Activated naive CD8-positive, alpha-beta T cell treated with anti-CD3 and anti-CD28 coated beads, Interleukin-2, amount 50 U/mL, for 24 hours (primary cell): ENCODE measurements at places on chromosomes 2 and 18.

- H3K4me1 ChIP-seq: no peaks in the 10 kb centered on the region
- H3K4me3 ChIP-seq: no peak overlapping the region
- H3K27ac ChIP-seq: no peak overlapping the region
- no peaks in the 10 kb centered on the region for H3K36me3 ChIP-seq
- H3K27me3 ChIP-seq: no peaks in the 10 kb centered on the region
These were observed 1517.5 kb upstream of the PIK3C3 start for GRCh38 chr18:40437517-40437916.

- no peak overlapping the region for H3K4me3 ChIP-seq
- H3K4me1 ChIP-seq: no peaks in the 10 kb centered on the region
- no peaks in the 10 kb centered on the region for H3K36me3 ChIP-seq
These were observed 9.3 kb upstream of the LRATD1 start for GRCh38 chr2:14623237-14623636.

- H3K36me3 ChIP-seq: no peaks in the 10 kb centered on the region
- no peak overlapping the region for H3K4me3 ChIP-seq
- H3K4me1 ChIP-seq: no peaks in the 10 kb centered on the region
These were observed 189.3 kb upstream of the FSHR start for GRCh38 chr2:49343638-49344037.

- peaks cover 39% of the 10 kb centered on the region for H3K4me1 ChIP-seq
- H3K27ac ChIP-seq: no peak overlapping the region
- H3K27me3 ChIP-seq: no peaks in the 10 kb centered on the region
- no peak overlapping the region for H3K4me3 ChIP-seq
- no peak for DNase-seq
These were observed 65.3 kb upstream of the EPB41L5 start for GRCh38 chr2:119947535-119947934.

- no peak for DNase-seq
- no peak overlapping the region for H3K27ac ChIP-seq
- no peaks in the 10 kb centered on the region for H3K27me3 ChIP-seq
- peaks cover 6% of the 10 kb centered on the region for H3K36me3 ChIP-seq
- no peak overlapping the region for H3K4me3 ChIP-seq
These were observed 12.2 kb downstream of the PLEK start for GRCh38 chr2:68377137-68377780.

DNA sequence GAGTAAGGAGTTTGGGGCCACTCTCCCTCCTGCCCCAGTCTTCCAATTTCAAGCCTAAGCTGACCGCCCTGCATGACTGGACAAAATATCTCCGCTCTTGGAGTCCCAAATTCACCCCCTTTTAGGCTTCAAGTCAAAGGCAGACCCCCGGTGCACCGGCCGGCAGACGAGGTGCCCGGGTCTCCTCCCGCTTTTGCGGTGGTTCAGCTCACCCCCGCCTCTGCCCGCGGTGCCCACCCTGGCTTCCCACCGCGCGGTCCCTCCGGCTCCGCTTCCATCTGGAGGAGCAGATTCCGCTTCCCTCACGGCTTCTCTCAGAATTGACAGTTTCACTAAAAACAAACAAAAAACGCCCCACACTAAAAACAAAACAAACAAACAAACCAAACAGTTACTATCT lies 56.5 kb downstream of the SERPINB8 start:
- H3K27ac ChIP-seq: no peak overlapping the region
- no peaks in the 10 kb centered on the region for H3K36me3 ChIP-seq
- no peak overlapping the region for H3K4me3 ChIP-seq
- no peaks in the 10 kb centered on the region for H3K27me3 ChIP-seq

DNA sequence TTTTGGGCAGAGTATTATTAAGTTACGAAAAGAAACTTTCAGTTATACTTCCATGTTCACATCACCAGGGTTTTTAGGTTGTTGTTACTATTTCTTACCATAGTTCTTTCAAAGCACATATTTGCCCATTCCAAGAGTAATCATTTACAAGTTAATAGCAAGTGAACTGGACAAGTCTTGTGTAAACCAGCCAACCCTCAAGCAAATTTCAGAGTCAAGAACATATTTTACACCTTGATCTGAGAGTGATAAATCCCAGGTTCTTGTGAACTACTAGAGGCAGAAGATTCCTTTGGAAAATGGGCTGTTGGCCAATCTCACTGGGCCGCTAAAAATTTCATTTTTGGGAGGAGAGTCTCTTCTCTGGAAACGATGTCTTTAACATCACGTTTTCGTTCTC lies 2.7 kb upstream of the ASAP2 start:
- H3K4me3 ChIP-seq: no peak overlapping the region
- peaks cover 47% of the 10 kb centered on the region for H3K27me3 ChIP-seq
- DNase-seq: no peak
- H3K36me3 ChIP-seq: no peaks in the 10 kb centered on the region
- peaks cover 8% of the 10 kb centered on the region for H3K4me1 ChIP-seq

GRCh38 chr2:212595036-212595654 lies 56.5 kb upstream of the ERBB4 start:
- H3K27ac ChIP-seq: no peak overlapping the region
- H3K27me3 ChIP-seq: no peaks in the 10 kb centered on the region
- no peak for DNase-seq

- peaks cover 22% of the 10 kb centered on the region for H3K4me1 ChIP-seq
- no peaks in the 10 kb centered on the region for H3K27me3 ChIP-seq
- no peak overlapping the region for H3K4me3 ChIP-seq
- DNase-seq: no peak
These were observed 154.8 kb upstream of the KLF7 start for GRCh38 chr2:207320381-207321159.

GRCh38 chr2:144607891-144608521 lies 88.1 kb upstream of the ZEB2 start:
- peaks cover 6% of the 10 kb centered on the region for H3K4me1 ChIP-seq
- DNase-seq: no peak
- no peak overlapping the region for H3K27ac ChIP-seq
- no peak overlapping the region for H3K4me3 ChIP-seq

- DNase-seq: no peak
- no peaks in the 10 kb centered on the region for H3K36me3 ChIP-seq
- peaks cover 38% of the 10 kb centered on the region for H3K4me1 ChIP-seq
- H3K27me3 ChIP-seq: peaks cover 13% of the 10 kb centered on the region
- H3K4me3 ChIP-seq: no peak overlapping the region
- no peak overlapping the region for H3K27ac ChIP-seq
These were observed 103.0 kb downstream of the TRIB2 start for GRCh38 chr2:12819721-12820120.

- no peaks in the 10 kb centered on the region for H3K4me1 ChIP-seq
- DNase-seq: no peak
- no peaks in the 10 kb centered on the region for H3K36me3 ChIP-seq
- no peak overlapping the region for H3K27ac ChIP-seq
These were observed 73.3 kb upstream of the L3MBTL4 start for GRCh38 chr18:6487968-6488367.

GRCh38 chr2:233359823-233360222 lies 5.5 kb downstream of the DGKD start:
- H3K36me3 ChIP-seq: peaks cover 71% of the 10 kb centered on the region
- H3K27me3 ChIP-seq: no peaks in the 10 kb centered on the region
- no peak overlapping the region for H3K4me3 ChIP-seq
- DNase-seq: no peak
- H3K27ac ChIP-seq: peak overlapping the region; percentile 53

GRCh38 chr2:135252805-135253458 lies 200.8 kb downstream of the RAB3GAP1 start:
- no peak overlapping the region for H3K4me3 ChIP-seq
- peaks cover 23% of the 10 kb centered on the region for H3K36me3 ChIP-seq
- H3K27me3 ChIP-seq: no peaks in the 10 kb centered on the region
- DNase-seq: no peak
- no peaks in the 10 kb centered on the region for H3K4me1 ChIP-seq
- no peak overlapping the region for H3K27ac ChIP-seq

GRCh38 chr2:120470041-120470965 lies 124.4 kb downstream of the INHBB start:
- H3K27ac ChIP-seq: no peak overlapping the region
- no peak for DNase-seq
- no peaks in the 10 kb centered on the region for H3K36me3 ChIP-seq
- H3K4me3 ChIP-seq: no peak overlapping the region
- H3K27me3 ChIP-seq: no peaks in the 10 kb centered on the region
- H3K4me1 ChIP-seq: no peaks in the 10 kb centered on the region

GRCh38 chr2:172550419-172550818 lies 5.5 kb upstream of the PDK1 start:
- H3K4me3 ChIP-seq: no peak overlapping the region
- DNase-seq: no peak
- H3K4me1 ChIP-seq: peaks cover 46% of the 10 kb centered on the region

DNA sequence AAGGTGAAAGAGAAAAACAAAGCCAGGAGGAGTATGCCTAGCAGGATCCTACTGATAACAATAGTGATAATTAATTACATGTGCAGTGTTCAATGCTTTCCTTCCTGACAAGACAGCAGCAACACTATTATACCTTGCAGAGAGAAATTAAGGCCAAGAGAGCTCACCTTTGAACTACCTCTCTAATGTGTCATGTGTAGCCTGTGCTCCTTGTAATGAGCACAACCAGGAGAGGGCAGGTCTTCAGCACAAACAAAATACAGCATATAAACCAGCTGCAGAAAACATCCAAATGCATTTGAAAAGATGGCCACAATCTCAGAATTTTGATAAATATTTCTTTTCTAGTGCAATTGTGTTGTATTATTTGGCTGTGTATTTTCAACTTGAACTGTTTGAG lies 1425.7 kb downstream of the DSC3 start:
- no peaks in the 10 kb centered on the region for H3K36me3 ChIP-seq
- H3K27ac ChIP-seq: no peak overlapping the region
- H3K4me1 ChIP-seq: no peaks in the 10 kb centered on the region
- no peak overlapping the region for H3K4me3 ChIP-seq
- DNase-seq: no peak

DNA sequence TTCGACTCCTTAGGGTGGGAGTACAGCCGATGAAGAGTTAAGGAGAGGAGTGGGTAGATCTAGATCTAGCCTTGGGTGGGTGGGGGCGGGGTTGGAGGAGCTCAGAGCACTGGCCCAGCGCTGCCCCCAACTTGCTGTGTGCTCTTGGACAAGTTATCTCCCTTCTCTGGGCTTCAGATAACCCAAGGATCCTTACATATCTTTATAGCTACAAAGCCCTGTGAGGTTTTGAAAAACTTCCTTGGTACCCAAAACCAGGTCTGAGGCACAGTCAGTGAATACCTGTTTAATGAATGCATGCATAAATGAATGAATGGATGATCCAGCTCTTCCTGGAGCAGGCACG lies 1.3 kb upstream of the ODC1 start:
- peaks cover 43% of the 10 kb centered on the region for H3K4me1 ChIP-seq
- peak overlapping the region; percentile 80 for H3K4me3 ChIP-seq
- DNase-seq: no peak
- H3K36me3 ChIP-seq: peaks cover 22% of the 10 kb centered on the region
- no peaks in the 10 kb centered on the region for H3K27me3 ChIP-seq

- peaks cover 69% of the 10 kb centered on the region for H3K4me1 ChIP-seq
- peaks cover 21% of the 10 kb centered on the region for H3K36me3 ChIP-seq
- H3K4me3 ChIP-seq: peak overlapping the region; percentile 78
- DNase-seq: peak; percentile 79
These were observed 128.0 kb downstream of the NFATC1 start for GRCh38 chr18:79523736-79524180.

GRCh38 chr2:239153806-239154591 lies 246.8 kb downstream of the HDAC4 start:
- peaks cover 4% of the 10 kb centered on the region for H3K4me1 ChIP-seq
- peaks cover 41% of the 10 kb centered on the region for H3K36me3 ChIP-seq
- no peak for DNase-seq
- no peak overlapping the region for H3K27ac ChIP-seq
- H3K4me3 ChIP-seq: no peak overlapping the region

- no peaks in the 10 kb centered on the region for H3K36me3 ChIP-seq
- no peak overlapping the region for H3K4me3 ChIP-seq
- DNase-seq: no peak
- H3K27me3 ChIP-seq: no peaks in the 10 kb centered on the region
- no peaks in the 10 kb centered on the region for H3K4me1 ChIP-seq
- H3K27ac ChIP-seq: no peak overlapping the region
These were observed 51.3 kb downstream of the C2orf76 start for GRCh38 chr2:119315241-119315925.

- no peak overlapping the region for H3K27ac ChIP-seq
- no peak for DNase-seq
- no peak overlapping the region for H3K4me3 ChIP-seq
- peaks cover 8% of the 10 kb centered on the region for H3K4me1 ChIP-seq
These were observed 91.0 kb downstream of the TMEM17 start for GRCh38 chr2:62415019-62415431.

GRCh38 chr2:2931318-2932075 lies 446.1 kb downstream of the EIPR1 start:
- no peak overlapping the region for H3K27ac ChIP-seq
- no peaks in the 10 kb centered on the region for H3K36me3 ChIP-seq
- H3K4me1 ChIP-seq: no peaks in the 10 kb centered on the region

DNA sequence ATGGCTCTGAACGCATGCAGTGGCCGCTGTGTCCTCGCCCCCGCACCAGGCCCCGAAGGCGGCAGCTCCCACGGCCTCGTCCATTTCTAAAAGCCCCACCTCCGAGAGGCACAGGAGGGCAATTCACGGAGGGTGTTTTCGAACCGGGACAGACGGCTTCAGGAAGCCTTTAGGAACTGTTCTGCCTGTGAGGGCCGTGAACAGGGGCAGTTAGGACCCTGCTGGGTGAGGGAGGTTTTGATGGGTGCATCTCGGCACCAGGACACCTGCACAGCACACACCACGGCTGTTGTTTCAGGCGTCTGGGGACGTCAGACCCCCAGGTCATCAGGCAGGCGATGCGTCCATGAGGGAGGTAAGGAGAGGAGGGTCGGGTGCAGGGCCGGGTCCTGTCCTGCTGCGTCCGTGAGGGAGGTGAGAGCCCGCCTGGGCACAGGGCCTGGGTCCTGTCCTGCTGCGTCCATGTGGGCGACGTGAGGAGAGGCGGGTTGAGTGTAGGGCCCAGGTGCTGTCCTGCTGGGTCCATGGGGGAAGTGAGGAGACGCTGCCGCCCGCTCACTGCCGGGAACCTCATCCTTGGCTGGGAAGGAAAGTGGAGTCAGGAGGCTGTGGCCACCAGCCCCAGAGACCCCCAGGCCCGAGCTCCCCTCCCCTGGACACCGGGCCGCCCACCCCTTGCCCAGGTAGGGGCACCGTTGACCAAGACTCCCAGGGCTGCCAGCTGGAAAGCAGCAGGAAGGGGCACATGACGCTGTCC lies 25.5 kb upstream of the KCNG2 start:
- no peak for DNase-seq
- H3K27ac ChIP-seq: no peak overlapping the region
- no peak overlapping the region for H3K4me3 ChIP-seq
- no peaks in the 10 kb centered on the region for H3K4me1 ChIP-seq

DNA sequence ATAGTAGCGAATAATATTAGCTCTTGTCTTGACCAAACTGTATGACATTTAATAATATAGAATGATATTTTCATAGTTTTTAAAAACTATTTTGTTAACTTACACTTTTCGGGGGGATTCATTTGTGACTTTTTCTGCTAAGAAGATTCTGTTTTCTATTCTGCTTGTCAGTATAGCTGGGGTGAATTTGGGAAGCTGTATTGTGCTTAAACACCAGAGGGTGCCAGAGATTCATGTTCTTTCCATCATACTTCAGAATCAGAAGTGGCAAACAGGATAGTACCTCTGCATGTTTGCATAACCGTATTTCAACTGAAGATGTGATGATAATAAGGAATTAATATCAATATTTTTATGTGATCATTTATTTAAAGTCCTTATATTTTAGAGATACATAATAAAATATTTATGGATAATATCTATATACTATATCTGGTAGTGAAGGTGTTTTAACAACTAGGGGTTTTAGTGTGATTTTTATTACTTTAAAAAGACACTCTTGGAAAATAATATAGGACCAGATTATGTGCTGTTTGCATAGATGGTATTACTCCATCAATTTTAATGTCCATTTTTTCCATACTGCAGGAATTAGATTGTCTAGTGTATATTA lies 81.0 kb downstream of the TAF4B start:
- H3K4me3 ChIP-seq: no peak overlapping the region
- peaks cover 3% of the 10 kb centered on the region for H3K4me1 ChIP-seq
- H3K27me3 ChIP-seq: no peaks in the 10 kb centered on the region
- peaks cover 15% of the 10 kb centered on the region for H3K36me3 ChIP-seq
- DNase-seq: no peak
